Activated B cell treated with CpG ODN at 0.5 μM for 24 hours (primary cell): ENCODE measurements at places on chromosomes 4 and X. TPM values are rescaled to one million over a fixed set of nuclear protein-coding genes. Genes with fewer than 3 reads are reported as not detected.

The GIMD1 gene
- not detected in 2 replicates for total RNA-seq

The RNF150 gene
- total RNA-seq, result not detected in 2 replicates

The USP53 gene
- total RNA-seq, result 20.4 TPM in 2 replicates

The NHSL2 gene
- 0.29 TPM in 2 replicates for total RNA-seq

The SMIM10 gene
- 1.3 and 1.4 TPM in 2 replicates for total RNA-seq

The SRPK3 gene
- total RNA-seq, result not detected in 2 replicates

The PRSS12 gene
- not detected in 2 replicates for total RNA-seq

The CT45A5 gene
- total RNA-seq, result not detected in 2 replicates

The FAM120C gene
- 14.0 and 20.2 TPM in 2 replicates for total RNA-seq

The CXCR3 gene
- 5.4 and 6.4 TPM in 2 replicates for total RNA-seq

The CXCL1 gene
- total RNA-seq, result not detected in 2 replicates

The FAM241A gene
- total RNA-seq, result 1.1 and 1.5 TPM in 2 replicates

The BANK1 gene
- 307 and 336 TPM in 2 replicates for total RNA-seq

The ADAD1 gene
- not detected in 2 replicates for total RNA-seq

The JADE3 gene
- 45.3 and 48.4 TPM in 2 replicates for total RNA-seq

The PRAF2 gene
- total RNA-seq, result 10.6 and 11.6 TPM in 2 replicates

The OPHN1 gene
- 0.04 and 0.51 TPM in 2 replicates for total RNA-seq

The RBMXL3 gene
- total RNA-seq, result not detected in 2 replicates

The REPS2 gene
- 1.6 and 2.0 TPM in 2 replicates for total RNA-seq

The CENPE gene
- total RNA-seq, result 2.4 and 2.5 TPM in 2 replicates

The DRP2 gene
- 0.07 TPM in 2 replicates for total RNA-seq

The PLK4 gene
- 3.4 and 3.8 TPM in 2 replicates for total RNA-seq

The ARHGAP4 gene
- 151 and 158 TPM in 2 replicates for total RNA-seq

The F9 gene
- not detected in 2 replicates for total RNA-seq

The CXCL8 gene
- total RNA-seq, result 0.71 and 1.1 TPM in 2 replicates
